ENCODE measurements at places on chromosomes 12 and 14.

- no peak for DNase-seq
These were observed 792.3 kb upstream of the NOVA1 start for GRCh38 chr14:27390155-27390554.

DNA sequence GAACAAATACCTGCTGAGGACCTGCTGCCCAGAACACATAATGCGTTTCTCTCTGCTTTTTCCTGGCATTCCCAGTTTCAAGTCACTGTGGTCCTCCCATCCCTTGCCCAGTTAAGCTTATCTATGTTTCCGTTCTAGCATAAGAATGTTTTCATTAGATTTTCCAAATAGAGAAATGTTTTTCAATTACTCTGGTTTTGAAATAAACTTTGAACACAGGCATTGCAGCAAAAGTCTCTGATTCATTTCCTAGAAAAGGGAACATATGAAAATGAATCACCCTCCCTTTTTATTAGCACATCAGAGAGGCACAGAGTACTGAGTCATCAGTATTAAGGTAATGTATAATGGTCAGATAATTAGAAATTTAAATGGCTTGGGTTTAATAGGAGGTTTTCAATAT lies 201.1 kb upstream of the TMEM260 start:
- DNase-seq = no peak

- no peak for DNase-seq
These were observed 334.8 kb upstream of the RGS6 start for GRCh38 chr14:71597287-71597920.

- no peak for DNase-seq
These were observed 182.2 kb downstream of the AACS start for GRCh38 chr12:125247477-125247876.

DNA sequence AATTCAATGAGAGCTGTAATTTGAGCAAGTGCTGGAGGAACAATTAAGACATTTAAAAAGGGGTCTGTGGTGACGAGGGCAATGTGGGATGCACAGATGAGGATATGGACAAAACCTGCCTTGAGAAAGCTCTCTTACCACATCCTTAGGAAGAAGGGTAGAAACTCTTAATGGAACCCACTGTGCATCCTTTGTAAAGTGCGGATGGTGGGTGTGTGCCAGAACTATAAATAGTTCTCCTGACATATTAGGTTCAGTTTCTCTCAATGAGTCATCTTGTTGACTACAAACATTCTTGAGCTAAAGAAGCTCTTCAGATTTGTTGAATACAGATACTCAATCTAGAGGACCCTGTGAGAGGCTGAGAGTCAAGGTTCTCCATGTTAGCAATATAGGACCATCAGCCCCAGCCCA lies 106.1 kb upstream of the ANO4 start:
- DNase-seq = no peak

GRCh38 chr14:63295231-63295685 lies 23.5 kb downstream of the GPHB5 start:
- no peak for DNase-seq

DNA sequence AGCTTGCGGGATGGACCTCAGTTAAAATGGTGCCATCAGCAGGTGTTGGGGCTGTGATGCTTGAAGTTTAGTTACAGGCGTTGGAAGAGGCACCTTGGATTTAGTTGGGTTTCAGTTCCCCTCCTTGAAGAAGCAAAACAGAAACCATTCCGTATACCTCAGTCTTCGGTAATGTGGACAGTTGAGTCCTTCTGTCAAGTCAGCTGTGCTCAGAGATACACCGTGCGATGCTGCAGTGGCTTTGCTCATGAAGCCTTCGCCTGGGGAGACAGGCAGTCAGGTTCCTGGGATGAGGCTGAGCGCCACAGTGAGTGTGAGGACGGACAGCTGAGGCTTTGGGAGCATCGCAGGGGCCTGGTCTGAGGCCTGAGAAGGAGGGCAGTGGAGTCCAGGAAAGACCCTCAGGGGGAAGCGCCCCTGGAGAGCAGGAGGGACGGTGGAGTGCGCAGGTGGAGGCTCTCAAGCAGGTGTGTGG lies 7.4 kb downstream of the RAN start:
- DNase-seq = no peak

DNA sequence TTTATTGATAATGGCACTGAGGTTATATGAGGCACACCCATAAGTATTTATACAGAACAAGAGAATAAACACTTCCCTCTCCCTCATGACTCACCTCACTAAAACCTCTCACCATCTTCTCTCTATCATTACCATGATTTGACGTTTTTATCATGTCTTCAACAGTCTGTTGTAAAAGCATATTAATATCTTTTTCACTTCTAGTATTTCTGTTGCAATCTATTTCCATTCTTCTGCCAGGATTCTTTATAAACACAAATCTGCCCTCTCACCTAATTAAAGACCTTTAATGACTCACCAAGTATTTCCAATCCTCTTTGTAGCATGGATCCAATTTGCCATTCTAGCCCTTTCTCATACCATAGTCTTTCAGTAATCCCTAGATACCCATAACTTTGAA lies 527.7 kb downstream of the SLC16A7 start:
- no peak for DNase-seq

GRCh38 chr14:50656776-50657175 lies 11.3 kb downstream of the SAV1 start:
- DNase-seq = no peak

GRCh38 chr12:33581613-33582122 lies 142.0 kb upstream of the SYT10 start:
- DNase-seq = no peak

DNA sequence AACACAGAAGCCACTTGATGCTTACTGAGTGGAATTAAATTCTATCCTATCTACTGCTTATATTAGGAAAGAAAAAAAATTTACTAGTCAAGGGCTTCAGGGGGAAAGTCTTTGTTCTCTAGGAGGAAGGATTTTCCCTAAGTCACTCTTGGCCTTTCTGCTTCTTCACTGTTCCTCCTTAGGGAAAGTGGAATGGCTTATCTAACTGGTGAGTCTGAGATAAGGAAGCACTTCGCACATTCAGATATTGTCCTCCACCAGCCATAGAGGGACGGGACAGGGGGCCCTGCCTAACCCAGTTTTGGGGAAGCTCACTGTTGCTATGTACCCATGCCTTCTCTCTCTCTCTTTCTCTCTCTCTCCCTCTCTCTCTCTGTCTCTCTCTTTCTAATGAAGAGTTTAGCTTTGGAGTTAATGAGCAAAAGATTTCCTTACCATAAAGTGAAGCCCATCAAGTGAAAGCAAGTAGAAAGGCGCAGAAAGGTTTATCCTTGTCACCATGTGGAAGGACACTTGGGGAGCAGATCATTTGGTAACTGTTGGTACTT lies 450.6 kb downstream of the ZFP36L1 start:
- DNase-seq = no peak

- no peak for DNase-seq
These were observed 10.5 kb upstream of the SMCO2 start for GRCh38 chr12:27436029-27436428.

DNA sequence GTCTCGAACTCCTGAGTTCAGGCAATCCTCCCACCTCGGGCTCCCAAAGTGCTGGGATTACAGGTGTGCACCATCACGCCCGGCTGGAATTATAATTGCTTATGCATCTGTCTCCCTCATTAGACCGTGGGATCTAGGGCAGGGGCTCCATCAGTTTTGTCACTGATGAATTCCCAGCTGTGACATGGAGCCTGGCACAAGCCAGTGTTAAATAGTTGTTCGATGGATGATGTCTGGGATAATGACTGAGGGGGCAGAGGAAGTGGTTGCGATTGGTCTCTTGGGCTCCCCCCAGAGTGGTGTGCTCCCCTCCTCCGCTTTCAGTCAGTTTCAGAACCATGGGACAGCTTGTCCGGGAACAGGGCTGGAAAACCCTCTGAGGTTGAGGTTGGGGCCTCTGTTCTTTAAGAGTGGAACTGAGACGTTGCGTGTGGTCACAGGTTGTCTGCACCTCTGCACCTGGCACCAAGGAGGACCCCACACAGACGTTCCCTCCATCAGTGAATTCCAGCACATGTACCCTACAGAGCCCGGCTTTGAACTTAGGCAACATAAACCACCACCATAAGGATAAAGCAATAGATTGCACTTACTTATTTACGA lies 30.8 kb upstream of the BATF start:
- DNase-seq = no peak

DNA sequence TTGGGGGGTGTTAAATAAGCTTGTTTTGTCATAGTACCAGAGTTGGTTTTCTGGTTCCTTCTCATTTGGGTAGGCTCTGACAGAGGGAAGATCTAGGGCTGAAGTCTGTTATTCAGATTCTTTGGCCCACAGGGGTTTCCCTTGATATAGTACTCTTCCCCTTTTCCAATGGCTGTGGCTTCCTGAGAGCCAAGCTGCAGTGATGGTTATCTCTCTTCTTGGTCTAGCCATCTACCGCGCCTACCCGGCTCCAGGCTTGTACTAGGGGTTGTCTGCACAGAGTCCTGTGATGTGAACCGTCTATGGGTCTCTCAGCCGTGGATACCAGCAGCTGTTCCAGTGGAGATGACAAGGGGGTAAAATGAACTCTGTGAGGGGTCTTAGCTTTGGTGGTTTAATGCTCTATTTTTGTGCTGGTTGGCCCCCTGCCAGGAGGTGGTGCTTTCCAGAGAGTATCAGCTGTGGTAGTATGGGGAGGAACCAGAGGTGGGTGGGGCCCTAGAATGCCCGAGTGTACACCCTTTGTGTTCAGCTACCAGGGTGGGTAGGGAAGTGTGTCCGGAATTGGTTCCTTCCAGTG lies 209.7 kb downstream of the GPHN start:
- no peak for DNase-seq

GRCh38 chr12:110149086-110149660 lies 25.0 kb downstream of the IFT81 start:
- DNase-seq = no peak

GRCh38 chr12:59076622-59077021 lies 156.3 kb upstream of the LRIG3 start:
- DNase-seq = no peak

DNA sequence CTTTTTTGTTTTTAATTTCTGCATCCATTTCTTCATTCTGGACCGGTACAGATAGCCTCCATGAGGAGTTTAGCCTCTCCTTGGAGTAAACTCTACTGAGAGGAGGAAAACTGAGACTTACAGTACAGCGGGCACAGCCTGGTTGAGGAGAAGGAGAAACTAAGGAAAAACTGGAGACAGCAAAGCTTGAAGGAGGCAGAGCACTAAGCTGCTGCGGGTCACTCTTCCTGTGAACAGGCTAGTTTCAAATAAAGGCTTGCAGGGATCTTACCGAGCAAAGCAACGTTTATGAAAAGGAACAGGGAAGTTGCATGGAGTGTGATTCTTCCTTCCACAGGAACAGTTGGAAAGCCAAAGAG lies 348 bp upstream of the SSTR1 start:
- no peak for DNase-seq

GRCh38 chr14:71319666-71320065 lies 412.4 kb downstream of the PCNX1 start:
- DNase-seq = no peak

- DNase-seq = no peak
These were observed 145.7 kb downstream of the SAMD4A start for GRCh38 chr14:54712465-54713200.

DNA sequence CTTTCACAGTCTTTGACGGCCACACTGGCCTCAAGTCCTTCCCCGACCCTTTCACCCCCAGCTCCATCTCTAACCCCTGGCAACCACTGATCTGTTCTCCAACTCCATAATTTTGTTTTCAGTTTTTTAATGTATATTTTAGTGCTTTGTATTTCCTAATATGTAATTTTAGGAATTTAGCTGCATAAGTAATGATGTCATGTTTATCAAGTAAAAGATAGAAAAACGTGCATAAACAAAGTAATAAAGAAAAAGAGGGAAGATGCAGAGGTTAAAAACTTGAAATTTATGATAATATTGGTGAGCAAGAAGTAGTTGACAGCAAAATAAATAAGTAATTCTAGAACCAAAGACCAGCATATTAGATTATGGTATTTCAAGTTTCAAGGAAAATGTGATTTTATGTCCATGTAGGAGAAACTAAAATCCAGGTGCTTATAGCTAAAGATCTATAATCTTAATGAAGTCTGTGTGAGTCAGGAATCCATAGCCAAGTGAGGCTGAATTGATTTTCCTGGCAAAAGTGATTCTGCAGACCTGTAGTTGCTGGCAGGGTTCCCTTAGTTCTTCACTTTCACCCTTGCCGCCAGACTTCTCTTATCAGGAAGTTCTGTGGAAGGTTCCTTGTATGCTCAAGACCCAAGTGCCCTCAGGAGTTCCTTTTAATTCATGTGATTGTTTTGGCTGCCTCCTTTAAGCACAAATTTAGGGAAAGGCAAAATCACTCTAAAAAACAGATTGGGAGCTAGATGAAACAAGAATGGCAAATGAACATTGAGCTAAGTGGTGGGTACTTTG lies 24.4 kb downstream of the FBXW8 start:
- no peak for DNase-seq

DNA sequence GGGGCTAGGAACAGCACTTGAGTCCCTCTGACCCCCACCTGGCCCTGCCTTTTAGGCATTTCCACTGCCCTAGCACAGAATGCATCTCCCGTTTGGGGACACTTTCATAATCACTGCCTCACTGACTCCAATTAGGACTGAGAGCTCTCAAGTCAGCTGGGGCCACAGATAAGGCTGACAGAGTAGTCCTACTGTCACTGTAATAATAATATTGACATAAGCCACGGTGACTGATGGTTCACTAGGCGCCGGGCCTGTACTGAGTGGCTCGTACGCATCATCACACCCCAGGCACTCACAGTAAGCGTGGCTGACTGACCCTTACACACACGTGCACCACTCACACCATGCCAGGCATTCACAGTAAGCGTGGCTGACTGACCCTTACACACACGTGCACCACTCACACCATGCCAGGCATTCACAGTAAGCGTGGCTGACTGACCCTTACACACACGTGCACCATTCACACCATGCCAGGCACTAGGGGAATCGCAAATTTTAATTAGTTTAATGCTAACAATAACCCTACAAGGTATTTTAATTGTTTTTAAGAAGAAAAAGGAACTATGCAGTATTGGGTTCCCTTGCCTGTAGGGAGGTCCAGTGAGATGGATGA lies 87.7 kb downstream of the CHGA start:
- no peak for DNase-seq

- DNase-seq = no peak
These were observed 143.0 kb downstream of the AKAP6 start for GRCh38 chr14:32472076-32472475.

DNA sequence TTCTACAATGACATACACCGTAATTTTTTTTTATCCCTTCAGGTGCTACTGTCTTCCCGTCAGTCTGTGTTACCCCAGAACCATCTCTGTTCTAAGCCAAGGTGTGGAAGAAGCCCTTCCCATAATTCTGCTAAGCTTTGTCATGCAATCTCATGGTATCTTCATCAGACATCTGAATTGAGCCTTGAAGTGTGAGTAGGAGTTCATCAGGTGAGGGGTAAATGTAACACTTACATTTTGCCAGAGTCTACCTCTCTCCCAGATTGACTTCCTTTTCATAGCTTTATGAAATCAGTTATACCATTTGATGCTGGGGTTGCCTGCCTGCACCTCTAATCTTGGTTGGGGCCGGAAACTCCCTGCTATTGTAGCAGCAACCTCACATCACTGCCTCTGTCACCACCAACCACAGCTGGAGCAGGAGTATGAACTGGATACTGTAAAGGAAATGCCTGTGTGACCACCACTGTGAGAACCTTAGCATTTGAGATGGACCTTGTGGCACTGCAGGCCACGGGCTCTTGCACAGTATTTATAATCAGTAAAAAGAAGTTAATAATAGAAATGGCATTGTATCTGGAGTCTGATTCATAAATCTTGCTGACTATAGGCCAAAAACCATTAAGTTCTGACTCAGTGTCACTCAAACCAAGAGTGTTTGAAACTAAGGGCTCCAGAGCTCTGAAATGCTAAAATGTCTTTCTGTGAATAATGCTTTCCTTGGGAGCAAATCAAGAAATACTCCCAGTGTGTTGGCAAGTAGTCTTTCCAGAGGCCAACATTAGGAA lies 58.7 kb upstream of the STK38L start:
- no peak for DNase-seq

- no peak for DNase-seq
These were observed 253.7 kb downstream of the TTC6 start for GRCh38 chr14:37848985-37849621.
